ENCODE measurements at places on chromosomes 12 and 14.

- no peak for DNase-seq
Measured at GRCh38 chr12:113245695-113246477, 24.6 kb downstream of the TPCN1 start.

- DNase-seq: peak; percentile 29
Measured at GRCh38 chr14:89303456-89304435, 113.3 kb downstream of the FOXN3 start.

GRCh38 chr12:23493672-23494071 is 455.8 kb downstream of the SOX5 start:
- DNase-seq: no peak

DNA sequence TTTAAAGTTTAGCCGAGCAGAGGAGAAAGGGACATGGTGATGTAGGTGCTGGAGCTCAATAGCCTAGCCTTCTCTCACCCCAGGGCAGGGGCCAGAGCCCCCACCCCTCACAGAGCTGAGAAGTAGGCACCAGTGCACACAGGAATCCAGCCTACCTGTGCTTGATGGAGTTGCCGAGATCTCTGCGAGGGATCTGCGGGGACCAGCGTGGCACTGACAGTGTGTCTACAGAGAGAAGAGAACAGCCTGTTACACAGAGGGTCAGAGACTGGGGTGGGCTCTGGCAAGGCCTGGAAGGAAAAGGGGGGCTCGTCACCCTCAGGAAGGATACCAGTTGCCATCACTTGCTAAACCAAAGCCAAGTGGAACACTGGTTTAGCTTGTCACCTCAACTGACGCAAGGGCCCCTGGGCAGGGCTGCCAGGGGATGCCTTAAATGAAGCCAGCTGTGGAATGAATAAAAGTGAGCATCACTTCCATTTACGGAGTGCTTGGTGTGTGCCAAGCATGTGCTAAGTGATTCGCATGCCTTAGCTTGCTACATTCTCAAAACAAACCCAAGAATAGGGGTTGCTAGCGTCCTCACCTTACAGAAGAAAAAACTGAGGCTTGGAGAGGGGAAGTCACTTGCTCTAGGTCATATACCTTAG is 220.8 kb upstream of the NOS1 start:
- DNase-seq: no peak

- DNase-seq: no peak
Measured at GRCh38 chr12:126233625-126234024, 1168.4 kb downstream of the AACS start.

DNA sequence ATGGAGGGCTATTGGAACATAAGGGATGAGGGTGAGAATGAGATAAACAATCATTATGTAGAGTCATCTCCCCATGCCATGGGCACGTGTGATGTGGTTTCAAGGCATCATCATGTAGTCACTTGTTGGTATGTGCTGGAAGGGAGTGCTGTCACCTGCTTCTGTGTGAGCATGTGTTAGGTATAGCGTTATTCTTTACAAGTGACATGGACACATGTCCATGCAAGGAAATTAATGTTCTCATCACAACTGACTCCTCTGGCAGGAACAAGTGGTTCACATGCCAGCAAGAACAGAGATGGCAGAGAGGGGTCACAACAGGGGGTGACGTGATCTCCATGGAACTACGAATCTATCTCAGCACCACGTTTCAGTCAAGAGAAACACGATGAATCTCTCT is 815.8 kb downstream of the BCL11B start:
- DNase-seq: no peak

DNA sequence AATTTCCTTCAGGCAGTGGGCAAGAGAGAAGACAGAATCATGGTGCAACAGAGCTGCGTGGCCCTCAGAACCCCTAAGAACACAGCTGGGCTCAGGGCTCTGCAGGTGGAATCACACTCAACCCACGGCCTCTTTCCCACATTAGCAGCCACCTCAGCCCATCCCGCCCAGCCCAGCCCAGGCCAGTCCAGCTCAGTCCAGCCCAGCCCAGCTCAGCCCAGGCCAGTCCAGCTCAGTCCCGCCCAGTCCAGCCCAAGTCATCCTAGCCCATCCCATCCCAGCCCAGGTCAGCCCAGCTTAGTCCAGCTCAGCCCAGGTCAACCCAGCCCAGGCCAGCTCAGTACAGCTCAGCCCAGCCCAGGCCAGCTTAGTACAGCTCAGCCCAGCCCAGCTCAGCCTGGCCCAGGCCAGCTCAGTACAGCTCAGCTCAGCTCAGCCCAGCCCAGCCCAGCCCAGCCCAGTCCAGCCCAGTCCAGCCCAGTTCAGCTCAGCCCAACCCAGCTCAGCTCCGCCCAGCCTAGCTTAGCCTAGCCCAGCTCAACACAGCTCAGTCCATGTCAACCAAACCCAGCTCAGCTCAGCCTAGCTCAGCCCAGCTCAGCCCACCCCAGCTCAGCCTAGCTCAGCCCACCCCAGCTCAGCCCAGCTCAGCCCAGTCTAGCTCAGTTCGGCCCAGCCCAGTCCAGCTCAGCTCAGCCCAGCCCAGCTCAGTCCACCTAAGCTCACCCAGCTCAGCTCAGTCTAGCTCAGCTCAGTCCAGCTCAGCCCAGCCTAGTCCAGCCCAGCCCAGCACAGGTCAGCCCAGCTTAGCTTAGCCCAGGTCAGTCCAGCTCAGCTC is 183.1 kb downstream of the TMEM121 start:
- DNase-seq: no peak

GRCh38 chr14:84535484-84535883 is 994.5 kb upstream of the FLRT2 start:
- no peak for DNase-seq

- DNase-seq: no peak
Measured at GRCh38 chr14:95449131-95449530, 67.3 kb downstream of the SYNE3 start.

DNA sequence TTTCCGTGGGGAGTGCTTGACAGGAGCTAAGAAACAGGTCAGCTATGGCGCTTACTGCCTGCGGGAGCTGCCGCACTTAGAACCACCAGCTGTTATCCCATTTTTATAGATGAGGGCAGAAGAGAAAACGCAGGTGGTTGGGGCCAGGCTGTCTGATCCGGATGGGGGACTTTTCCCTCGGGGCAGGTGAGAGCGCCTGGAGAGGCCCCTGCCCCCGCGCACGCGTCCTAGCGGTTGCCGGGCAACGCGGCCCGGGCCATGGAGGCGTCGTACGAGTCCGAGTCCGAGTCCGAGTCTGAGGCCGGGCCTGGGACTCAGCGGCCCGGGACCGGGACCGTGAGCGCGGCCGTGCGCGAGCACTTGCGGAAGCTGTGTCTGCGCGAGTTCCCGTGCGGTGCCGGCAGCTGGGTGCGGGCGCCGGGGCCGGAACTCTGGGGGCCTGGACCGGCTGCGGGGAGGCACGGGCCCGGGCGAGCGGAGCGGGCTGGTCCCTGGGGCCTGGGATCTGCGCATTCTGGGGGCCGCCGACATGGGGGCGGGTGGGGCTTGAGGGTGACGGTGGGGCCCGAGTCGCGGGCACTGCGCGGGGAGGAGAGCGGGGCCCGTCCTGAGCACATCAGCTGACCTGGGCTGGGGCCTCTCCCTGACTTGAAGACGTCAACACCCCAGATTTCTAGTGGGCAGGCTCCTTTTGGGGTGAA is at the start of gene LRRC43:
LRRC43 (plus strand) TSS at position 237 of the 701 bp plus-strand sequence; CDS start at position 259, 22 bp downstream.
- peak; percentile 54 for DNase-seq

DNA sequence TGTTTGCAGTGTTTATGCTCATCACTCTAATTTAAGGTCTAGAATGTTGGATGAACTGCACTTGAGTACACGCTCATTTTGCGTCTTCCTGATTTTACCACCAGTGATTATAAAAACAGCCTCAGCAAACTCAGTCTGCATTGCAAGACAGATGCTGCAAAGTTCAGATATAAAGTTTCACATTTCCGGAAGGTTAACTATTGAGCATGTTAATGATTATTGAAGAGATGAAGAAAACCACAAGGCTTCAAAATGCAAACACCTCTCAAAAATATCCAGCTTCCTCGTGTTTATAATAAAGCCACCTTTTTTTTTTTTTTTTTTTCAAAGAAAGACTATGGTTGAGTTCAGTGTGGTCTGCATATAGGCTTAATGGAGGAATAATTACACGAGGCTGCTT is 92.1 kb upstream of the BMP4 start:
- no peak for DNase-seq

DNA sequence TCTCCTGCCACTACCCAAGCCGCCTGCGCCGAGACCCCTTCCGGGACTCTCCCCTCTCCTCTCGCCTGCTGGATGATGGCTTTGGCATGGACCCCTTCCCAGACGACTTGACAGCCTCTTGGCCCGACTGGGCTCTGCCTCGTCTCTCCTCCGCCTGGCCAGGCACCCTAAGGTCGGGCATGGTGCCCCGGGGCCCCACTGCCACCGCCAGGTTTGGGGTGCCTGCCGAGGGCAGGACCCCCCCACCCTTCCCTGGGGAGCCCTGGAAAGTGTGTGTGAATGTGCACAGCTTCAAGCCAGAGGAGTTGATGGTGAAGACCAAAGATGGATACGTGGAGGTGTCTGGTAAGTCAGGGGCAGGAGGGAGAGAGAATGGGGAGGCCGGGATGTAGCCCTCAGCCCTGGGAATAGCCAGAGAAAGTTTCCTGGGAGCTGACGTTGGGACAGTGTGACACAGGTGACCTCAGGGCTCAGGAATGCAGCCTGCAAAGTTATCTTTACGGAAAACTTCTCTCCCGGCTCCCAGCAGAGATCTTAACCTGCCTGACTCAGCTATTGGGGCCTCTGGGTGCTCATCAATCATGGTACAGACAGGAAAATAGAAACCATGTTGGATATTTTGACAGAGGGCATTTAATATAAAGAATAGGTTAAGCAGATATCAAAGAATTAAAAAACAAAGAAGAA is 747 bp downstream of the HSPB8 start:
- DNase-seq: no peak

- peak; percentile 38 for DNase-seq
Measured at GRCh38 chr14:35390577-35391387, 13.8 kb downstream of the NFKBIA start.

GRCh38 chr12:114938487-114939210 is 254.7 kb upstream of the TBX3 start:
- no peak for DNase-seq

GRCh38 chr12:90173499-90174197 is 465.0 kb upstream of the ATP2B1 start:
- DNase-seq: no peak

GRCh38 chr14:55318694-55319093 is 47.5 kb downstream of the FBXO34 start:
- DNase-seq: no peak

- no peak for DNase-seq
Measured at GRCh38 chr12:64082866-64083268, 139.2 kb downstream of the KICS2 start.

DNA sequence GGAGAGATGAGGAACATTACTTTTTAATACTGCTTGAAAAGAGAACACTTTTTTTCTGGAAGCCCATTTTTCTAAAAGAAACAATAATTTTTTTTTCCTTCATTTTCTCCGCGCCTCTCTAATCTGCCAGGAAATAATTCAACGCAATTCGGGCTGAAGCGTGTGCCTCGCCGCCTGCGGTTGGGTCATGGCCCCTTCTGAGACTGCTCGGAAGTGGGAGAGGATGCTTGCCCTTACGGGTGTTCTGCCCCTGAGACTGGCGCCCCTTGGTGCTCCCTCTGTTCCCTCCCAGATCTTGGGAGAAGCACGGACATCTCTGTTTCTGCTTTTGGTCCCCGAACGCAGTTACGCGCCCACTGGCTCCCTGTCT is 332 bp upstream of the TBC1D30 start:
- DNase-seq: no peak

GRCh38 chr14:35331605-35332516 is 39.7 kb downstream of the PSMA6 start:
- DNase-seq: no peak

GRCh38 chr14:83085136-83085535 is 1551.5 kb upstream of the SEL1L start:
- no peak for DNase-seq

GRCh38 chr12:4270016-4270830 is 3.3 kb upstream of the CCND2 start:
- DNase-seq: peak; percentile 71

- DNase-seq: no peak
Measured at GRCh38 chr14:82052778-82053177, 519.1 kb upstream of the SEL1L start.

- no peak for DNase-seq
Measured at GRCh38 chr12:31019976-31020375, 53.7 kb upstream of the DDX11 start.

DNA sequence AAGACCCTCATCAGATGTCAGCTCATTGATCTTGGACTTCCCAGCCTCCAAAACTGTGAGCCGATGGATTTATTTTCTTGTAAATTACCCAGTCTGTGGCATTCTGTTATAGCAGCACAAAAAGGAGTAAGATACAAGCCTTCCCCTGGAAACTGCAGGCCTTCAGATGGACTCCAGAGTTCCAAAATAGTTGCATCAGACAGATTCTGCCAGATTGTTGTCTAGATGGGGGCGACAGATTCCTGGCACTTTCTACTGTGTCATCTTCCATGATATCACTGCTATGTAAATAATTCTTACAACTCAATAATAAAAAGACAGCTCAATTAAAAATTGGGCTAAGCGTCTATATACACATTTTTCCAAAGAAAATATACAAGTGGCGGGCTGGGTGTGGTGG is 17.2 kb upstream of the MARK3 start:
- DNase-seq: no peak

GRCh38 chr14:105911006-105911847 is 384.8 kb downstream of the TMEM121 start:
- DNase-seq: no peak

DNA sequence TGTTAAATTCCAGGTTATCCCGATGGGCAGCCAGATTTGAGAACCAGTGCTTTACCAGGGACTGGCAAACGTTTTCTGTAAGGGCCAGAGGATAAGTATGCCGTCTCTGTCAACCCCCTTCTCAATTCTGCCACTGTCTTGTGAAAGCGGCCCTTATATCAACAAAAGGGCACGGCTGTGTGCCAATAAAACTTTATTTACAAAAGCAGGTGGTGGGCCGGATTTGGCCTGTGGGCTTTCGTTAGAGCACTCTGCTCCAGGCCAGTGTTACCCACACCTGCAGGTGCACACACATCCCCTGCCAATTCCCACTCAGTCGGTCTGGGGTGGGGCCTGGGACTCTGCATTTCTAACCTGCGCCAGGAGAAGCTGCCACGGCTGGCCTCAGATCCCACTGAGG is 111.2 kb downstream of the RFLNA start:
- DNase-seq: no peak

DNA sequence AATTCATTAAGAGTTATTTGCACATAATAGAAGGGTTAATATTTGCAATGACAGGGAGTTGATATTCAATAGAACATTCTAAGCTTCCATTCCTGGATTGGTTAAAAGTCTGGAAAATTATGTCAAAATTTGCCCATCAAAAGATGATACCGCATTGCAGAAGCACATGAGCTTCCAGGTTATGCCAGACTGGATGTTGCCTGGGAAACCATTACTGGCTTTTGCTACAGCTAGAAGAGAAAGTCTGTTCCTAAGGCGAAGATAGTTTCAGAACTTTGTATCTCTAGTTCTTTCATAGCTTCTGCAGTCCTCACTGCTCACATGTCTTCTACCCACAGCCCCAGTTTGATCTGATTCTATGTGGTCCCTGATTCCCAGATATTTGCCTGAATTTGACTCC is 122.4 kb upstream of the AMIGO2 start:
- no peak for DNase-seq

DNA sequence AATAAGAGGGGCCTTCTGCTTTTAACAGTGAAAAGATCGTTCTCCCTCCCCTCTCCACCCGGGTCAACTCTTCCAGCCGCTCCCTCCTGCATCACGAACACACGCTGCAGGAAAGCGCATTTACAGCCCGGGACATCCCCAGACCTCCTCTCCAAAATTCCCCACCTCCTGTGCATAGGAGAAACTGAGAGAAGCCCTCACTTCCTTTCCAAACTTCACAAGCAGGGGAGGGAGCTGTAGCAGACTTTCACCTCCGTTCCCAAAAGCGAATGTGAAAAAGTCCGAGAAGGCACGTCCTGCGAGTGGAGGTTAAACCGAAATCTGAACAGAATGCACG is 513 bp downstream of the BCAT1 start:
- peak; percentile 54 for DNase-seq

Data from activated CD4-positive, alpha-beta T cell treated with anti-CD3 and anti-CD28 coated beads for 36 hours (primary cell).